ENCODE measurements at places on chromosomes 12 and 14.

GRCh38 chr12:77031745-77032144 is 33.6 kb downstream of the E2F7 start:
- DNase-seq = no peak

- no peak for DNase-seq
Observed at GRCh38 chr14:103558071-103558882, 4.2 kb downstream of the BAG5 start.

DNA sequence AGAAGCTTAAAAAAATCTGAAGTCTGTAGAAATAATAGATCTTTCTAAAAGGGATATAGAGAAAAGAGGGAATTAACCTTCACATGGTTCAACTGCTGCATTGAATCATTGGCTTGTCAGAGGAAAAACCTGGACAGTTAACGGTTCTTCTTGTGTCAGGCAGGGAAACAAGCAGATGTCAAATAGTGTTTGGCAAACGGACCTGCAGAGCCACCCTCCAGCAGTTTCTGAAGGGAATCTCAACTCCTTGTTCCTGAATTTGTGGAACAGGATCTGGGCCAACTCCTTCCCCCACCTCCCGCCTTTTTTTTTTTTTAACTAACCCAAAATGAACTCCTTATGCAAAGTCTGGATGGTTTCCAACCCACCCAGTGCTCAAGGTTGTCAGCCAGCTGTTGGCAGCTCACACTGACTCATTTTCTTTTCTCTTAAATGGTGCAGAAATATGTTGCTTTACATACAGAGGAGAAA is 187.3 kb downstream of the CAND1 start:
- DNase-seq = no peak

DNA sequence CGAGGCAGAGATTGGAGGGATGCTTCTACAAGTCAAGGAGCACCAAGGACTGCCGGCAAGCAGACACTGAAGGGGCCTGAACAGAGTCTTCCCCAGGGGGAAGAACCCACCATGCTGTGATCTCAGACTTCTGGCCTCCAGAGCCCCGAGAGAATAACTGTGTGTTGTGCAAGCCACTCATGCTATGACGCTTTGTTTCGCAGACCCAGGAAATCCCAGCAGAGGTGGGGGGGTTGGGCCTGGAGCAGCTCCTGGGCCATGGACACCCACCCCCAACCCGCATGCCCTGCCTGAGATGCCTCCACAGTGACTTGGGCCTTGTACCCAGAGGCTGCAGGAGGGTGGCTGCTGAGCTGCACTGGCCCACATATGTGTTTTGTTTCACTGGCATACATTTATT is 31.2 kb downstream of the ARL6IP4 start:
- no peak for DNase-seq

DNA sequence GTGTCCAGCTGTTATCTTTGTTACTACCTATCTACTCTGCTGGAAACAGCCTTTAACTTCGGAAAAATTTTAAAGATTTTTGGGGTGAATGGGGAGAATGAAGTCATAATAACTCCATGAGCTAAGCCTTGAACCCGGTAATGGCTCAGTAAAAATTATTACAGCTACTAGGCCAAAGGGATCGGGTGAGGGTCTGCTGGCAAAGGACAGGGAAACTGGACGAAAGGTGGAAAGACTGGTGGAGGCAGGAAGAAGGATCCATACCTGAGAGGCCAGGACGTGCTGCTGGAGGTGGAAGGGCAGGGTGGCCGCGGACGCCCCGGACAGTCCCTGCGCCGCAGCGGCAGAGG is 10.1 kb downstream of the TBX3 start:
- no peak for DNase-seq

DNA sequence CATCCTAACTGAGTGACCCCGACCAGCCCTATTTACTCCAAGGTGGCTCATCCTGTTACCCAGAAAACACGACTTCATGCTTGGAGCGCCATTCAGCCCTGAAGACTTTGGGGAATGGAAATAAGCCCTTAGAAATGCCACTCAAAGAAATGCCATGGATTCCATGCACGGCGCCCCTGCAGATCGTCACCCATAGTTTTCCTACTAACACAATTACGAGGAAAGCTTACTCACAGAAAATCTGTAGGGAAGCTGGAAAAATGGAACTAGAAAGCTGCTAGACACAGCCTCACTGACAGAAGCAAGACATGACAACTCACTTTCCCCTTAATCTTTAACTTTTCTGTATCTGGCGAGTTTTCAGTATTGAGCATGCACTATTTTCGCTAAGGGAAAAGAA is 19.5 kb downstream of the NUAK1 start:
- no peak for DNase-seq

DNA sequence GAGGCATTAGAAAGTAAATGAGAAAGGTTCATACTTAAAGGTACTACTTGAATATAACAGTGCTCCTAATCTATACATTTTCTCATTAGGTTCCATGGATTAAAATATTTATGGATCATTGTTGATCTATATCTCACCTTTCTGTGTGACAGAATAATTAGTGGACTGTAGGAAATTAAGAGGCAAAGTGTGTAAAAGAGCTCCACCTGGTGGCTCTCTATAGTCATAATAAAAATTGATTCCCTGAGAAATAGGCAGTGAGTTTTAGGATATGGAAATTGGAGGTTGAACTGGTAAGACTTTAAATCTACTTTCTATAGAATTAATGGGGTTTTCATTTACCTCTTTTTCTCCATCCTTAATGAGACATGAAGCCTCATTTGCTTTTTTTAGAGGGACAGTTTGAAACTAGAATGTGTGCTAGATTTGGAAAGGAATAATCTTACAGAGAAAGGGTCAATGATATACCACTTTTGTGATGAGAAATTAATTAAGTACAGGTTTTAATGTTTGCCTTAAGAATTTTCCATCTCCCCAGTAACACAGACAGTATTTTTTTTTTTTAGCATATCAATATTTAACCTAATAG is 11.8 kb upstream of the DERA start:
- DNase-seq = no peak
